T follicular helper cell (primary cell): ENCODE measurements at places on chromosomes 5 and 9.

GRCh38 chr9:10700915-10701314 is 88.1 kb upstream of the PTPRD start:
- no peak for DNase-seq

- DNase-seq, result no peak
Observed at GRCh38 chr9:13899924-13900323, 414.0 kb downstream of the NFIB start.

DNA sequence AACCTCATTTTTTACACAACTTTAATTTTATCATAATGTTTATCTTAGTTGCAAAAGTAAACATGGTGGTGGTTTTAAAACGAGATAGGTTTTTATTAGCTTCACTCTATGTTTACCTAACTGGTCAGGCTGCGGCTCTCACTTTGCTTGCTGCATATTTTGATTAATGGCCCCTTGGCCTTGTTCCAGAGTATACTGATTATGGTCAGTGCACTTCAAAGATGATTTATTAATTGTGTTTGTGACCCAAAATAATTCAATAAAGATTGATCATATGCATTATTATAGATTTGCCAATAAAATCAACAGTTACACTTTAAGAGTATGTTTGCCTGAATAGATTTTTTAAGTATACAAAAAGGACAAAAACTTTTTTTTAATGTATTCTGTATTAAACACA is 188.0 kb downstream of the XRCC4 start:
- DNase-seq, result no peak

DNA sequence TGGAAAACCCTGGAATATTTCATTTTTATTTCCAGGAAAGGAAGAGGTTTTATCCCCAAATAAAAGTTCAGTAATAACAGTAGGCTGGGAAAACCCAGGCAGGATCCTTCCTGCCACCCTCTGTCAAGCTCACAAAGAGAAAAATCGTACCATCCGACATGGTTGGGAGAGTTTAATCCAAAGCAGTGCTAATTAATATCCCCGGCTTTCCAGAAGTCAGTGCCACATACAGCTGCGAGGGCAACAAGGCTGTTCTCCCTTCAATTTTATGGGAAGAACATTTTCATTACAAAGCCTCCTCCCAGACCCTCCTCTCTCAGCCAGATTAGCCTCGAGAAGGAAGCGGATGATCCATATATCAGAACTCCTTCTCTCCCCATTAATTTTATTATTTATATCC is 95.5 kb downstream of the PAX5 start:
- no peak for DNase-seq

- no peak for DNase-seq
Observed at GRCh38 chr5:134406390-134406789, 5.3 kb downstream of the CDKN2AIPNL start.

GRCh38 chr5:147371290-147371689 is 136.5 kb downstream of the STK32A start:
- no peak for DNase-seq

DNA sequence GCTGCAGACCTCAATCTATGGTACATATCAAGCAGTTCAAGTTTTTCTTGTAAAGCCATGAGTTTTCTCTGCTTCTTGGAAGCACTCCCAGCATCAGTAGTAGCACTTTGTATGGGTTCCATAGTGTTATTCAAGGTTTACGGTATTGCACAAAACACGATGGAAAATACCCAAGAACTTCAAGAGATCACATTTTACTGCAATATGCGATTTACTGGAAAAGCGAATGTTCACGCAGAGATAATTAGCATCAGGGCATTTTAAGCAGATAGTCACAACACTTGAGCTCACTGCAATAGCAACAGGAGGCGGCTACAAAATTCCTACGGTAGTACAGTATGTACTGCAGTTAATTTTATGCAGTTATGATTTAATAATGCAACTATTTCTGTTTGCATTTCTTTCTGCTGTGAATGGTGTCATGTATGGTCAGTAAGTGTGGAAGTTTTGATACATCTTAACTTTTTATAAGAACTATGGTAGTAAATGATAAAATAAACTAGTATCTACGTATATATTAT is 200.8 kb downstream of the SMARCA2 start:
- no peak for DNase-seq

DNA sequence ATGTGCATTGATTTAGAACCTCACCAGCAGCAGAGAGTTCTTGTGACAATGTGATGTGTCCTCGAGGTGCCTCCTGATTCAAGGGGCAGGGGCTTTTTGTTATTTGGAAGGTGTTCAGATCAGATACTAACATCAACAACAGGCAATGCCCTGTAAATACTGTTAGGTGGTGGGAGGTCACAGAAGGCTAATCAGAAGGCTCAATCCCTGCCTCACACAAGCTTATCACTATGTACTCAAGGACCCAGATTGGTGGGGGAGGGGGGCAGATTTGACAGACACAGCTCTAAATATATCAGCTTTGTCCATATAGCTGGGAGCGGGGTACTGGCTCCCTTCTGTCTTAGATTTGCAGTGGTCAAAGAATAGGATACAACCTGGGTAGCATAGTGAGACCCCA is 2.6 kb downstream of the FRMPD1 start:
- DNase-seq, result no peak

- no peak for DNase-seq
Observed at GRCh38 chr5:171432583-171433351, 13.3 kb downstream of the FGF18 start.

- no peak for DNase-seq
Observed at GRCh38 chr5:133245191-133246052, 193.6 kb downstream of the HSPA4 start.

DNA sequence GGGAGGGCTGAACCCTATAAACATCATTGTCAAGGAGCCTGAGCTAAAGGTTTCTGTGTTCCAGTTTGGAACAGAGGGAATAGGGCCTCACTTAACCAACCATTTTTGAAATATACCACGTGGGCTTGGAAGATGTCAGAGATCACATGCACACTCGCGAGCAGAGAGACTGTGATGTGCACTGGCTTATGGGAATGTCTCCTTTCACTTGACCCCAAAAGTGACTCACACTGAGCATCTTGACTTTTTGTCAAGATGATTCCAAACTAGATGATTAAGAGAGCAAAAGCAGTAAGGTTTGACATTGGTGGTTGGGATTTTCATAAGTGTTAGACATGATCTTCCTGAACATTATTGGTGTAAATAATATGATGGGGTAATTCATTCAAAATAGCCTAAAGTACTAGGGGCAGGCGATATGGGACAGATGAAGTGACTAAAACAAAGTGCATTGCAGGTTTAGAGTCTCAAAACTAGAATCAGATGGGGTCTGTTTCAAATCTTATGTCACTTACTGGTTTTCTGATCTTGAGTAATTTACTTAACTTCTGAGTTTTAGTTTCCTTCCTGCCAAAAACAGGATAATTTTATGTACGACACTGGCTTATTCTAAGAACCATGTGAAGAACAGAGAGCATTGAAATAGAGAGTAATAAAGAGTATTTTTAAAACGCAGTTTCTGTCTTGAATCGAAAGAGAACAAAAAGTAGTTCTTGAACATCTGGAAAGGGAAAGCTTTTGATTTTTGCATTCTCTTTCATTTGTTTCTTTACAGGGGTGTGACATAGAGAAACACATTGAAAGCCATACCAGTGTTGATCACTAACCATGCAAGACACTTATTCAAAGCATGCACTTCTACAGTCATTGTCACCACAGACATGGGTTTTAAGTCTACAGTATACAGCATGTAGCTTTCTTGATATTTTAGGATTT is 383.0 kb downstream of the DIRAS2 start:
- DNase-seq, result no peak

DNA sequence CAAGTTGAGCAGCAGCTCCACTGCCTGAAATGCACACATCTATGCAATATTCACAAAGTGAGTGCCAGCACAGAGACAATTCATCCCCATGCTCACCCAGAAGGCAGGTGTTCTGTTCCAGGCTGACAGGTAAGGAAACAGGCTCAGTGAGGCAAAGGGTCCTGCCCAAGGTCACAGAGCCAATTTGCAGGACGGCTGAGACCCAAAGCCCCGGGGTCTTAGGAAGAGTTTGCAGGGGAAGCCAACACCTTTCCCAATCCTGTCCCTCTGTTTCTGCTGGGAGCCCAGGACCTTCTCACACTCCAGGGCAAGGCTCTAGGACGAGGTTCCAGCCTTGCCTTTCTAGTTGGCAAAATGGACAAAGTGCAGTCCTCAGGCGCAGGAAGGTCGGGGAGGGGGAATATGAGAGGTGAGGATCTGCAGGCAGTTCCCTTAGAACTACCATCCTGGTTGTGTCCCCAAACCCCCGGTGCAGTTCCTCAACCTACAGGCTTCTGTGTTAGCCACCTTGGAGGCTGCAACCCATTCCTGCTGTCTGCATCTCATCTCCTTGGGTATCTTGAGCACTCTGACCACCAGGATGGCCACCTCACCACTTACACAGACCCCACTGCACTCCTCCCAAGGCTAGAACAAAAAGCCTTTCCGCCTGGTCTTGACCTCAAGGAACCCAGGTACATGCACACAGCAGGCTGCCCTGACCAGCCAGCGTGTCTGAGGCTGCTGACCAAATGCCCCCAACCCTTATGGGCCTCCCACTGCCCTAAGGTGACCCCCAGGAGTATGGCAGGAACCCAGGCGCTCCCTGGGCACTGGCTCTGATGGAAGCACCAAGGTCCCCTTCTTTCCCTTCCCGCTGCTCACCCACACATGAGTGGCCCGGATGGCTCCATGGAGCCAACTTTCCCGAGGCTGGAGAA is 1.9 kb upstream of the BRD3 start:
- no peak for DNase-seq

DNA sequence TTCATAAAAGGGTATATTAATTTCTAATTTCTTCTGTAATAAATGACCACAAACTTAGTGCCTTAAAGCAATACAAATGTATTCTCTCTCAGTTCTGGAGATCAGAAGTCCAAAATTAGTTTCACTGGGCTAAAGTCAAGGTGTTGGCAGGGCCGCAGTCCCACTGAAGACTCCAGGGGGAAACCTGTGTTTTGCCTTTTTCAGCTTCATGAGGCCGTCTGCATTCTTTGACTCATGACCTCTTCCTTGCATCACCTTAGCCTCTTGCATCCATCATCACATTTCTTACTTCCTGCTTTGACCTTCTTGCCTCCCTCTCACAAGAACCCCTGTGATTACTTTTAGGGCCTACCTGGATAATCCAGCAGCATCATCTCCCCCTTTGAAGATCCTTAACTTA is 42.0 kb upstream of the ALDH1B1 start:
- no peak for DNase-seq

DNA sequence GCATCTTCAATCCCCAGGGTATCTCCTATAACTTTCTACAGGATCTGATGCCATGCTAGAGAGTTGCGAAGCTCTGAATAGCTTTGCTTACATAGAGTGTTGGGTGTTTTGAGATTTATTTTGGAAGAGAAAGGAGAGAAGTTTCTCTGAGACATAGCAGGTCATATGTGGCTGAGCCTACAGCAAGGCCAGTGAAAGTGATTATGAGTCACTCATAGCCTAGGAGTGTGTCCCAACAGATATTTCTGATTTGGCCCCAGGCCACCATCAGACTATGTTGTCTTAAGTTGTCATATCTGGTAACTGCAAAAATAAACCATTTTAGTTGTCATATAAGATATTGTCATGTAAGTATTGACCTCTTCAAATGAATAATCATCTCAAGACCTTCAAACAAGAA is 132.0 kb upstream of the RAI14 start:
- DNase-seq, result no peak

- DNase-seq, result no peak
Observed at GRCh38 chr9:128062846-128063831, 4.0 kb downstream of the NAIF1 start.

DNA sequence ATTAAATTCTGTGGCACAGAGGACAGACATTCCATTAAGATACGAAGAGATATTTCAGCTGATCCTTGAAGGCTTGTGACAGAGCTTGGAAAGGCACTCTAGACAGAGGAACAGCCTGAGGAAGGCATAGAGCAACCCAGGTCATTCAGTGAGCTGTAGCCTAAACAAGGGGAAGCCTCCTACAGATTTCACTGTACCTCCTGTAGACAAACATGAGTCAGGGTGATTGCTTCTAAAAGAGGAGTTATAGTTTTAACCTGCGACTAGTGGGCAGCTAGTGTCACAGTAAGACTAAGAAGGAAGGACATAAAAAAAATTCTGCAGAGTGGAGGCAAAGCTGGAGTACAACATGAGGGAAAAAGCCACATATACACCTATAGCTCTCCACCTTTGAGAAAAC is 43.5 kb upstream of the ANKDD1B start:
- no peak for DNase-seq

DNA sequence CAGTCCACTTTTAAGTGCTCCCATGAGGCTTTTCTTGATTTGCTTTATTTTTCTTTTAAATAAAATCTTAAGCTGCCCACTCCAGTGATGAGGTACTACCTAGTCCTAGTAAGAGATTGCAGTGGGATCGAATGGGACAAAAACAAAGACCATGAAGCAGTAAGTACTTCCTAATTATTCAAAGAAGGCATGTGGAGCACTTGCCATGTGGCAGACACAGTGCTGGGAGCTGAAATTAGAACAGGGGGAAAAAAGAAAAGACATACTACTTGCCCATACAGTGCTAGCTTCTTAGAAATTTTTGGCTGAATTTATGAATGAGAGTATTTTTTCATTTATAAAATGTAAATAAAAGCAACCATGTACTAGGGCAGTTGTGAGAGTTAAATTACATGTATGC is 239.9 kb upstream of the TNC start:
- DNase-seq, result no peak

DNA sequence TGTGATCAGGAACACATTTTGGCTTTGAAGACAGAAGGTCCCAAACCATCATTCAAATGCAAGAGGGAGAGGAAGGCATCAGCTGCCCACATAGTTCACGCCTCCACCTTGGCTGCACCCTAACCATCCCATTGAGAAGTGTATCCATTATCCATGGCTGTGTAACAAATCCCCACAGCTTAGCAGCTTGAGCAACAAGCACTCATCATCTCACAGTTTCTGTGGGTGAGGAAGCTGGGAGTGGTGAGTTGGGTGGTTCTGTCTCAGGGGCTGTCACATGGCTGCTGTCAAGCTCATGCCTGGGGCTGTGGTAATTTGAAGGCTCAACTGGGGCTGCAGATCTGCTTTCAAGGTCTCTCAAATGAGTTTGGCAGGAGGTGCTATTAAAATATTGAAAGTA is 23.0 kb upstream of the CEP72 start:
- DNase-seq, result no peak

- DNase-seq, result no peak
Observed at GRCh38 chr5:179852993-179853547, 5.5 kb downstream of the MRNIP start.

- no peak for DNase-seq
Observed at GRCh38 chr9:88757406-88758010, 222.5 kb downstream of the NXNL2 start.

- DNase-seq, result no peak
Observed at GRCh38 chr9:108742191-108742590, 113.6 kb downstream of the ACTL7B start.

- DNase-seq, result no peak
Observed at GRCh38 chr5:157594675-157595459, 19.3 kb upstream of the ADAM19 start.

DNA sequence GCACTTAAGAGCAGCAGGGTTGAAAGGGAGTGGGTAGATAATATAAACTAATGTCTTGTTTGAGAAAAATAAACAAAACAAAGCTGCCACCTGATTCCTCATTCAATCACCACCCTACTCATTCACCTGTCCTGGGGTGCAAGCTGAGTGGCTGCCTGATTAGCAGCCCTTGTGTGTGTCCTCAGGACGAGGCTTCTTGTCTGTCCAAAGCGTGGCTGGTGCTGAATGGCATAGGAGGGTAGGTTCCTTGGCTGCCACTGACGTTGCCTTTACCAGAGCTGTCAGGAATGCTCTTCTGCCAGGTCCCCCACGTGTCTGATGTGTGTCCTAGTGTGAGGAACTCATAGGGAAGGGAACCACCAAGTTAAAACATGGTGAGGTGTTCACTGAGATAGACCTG is 146.6 kb upstream of the SLC24A2 start:
- no peak for DNase-seq
